ENCODE measurements at places on chromosomes 16 and 17.

DNA sequence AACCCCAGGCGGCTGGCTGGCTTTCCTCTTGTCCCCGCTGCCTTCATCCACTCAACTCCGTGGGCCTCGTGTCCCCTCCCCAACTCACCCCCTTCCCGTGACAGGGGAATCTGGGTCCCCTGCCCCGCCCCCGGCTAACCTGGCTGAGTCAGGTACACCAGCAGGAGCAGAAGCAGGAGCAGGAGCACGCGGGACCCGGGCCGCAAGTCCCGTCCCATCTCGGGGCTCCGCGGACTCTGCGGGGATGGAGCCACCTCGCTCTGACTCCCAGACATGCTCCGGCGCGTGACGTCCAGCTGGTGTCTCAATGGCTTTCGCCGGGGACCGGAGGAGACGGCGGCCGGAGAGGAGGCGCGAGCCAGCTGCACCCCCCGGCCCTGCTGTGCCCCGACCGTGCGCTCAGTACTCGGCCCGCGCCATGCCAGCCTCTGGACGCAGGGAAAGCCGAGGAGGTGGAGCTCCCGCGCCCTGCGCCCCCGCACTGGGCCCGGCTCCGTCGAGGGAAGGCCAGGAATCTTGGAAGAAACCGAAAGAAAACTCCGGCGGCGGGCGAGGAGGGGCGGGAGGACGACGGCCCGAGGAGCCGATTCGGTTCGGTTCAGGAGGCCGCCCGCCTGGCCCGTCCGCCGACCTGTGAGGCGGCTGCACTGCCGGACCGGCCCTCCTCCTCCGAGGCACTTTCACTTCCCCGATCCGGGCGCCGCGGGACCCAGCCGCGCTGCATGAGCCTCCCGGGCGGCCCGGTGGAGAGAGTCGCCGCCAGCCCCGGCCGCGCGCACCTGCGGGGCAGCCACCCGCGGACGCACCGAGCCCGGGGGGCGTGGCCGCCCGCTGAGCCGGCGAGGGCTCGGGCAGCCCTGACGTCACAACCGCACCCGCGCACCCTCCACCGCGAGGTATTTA, at the start of the genes CXCL16 and ZMYND15:
Gene CXCL16, minus strand, starts transcription at position 807 of the 903 bp plus-strand sequence. Its CDS starts 589 bp downstream, at position 218.
Gene ZMYND15, plus strand, starts transcription at position 712 of the 903 bp plus-strand sequence. CDS start 716 bp downstream, outside the sequence.
- DNase-seq, result peak; percentile 61

GRCh38 chr16:67979955-67980678, at the start of gene DPEP3:
DPEP3 (minus strand) TSS chr16:67980499; CDS start chr16:67980380, 119 bp downstream.
- DNase-seq, result no peak

DNA sequence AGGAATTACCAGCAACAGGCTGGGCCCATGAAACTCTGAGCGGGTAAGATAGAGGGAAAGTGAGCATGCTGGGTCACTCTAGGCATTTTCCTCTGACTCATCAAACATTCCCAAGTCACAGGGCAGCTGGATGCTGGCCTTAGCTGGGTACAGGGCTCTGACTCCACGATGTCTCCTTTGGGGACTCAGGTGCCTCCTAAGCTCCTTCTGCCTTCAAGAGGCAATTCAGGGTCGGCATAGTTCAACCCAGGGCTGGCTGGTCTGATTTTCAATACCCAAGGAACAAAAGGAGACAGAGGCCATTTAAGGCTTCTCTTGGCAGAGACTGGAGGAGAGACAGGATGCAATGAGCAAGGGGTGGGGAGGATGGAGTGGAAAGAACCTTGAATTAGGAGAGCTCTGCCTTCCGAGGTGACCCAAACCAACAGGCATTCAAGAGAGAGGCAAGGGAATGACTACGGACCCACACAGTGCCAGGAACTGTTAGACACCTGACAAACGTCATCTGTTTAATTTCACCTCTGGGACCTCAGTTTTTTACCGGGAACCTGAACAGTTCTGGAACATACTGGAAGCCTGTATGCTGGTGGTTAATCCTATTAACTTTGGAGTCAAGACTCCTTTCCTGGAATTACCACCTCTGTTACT, 910 bp downstream of the WBP2 start:
- DNase-seq, result peak; percentile 80

DNA sequence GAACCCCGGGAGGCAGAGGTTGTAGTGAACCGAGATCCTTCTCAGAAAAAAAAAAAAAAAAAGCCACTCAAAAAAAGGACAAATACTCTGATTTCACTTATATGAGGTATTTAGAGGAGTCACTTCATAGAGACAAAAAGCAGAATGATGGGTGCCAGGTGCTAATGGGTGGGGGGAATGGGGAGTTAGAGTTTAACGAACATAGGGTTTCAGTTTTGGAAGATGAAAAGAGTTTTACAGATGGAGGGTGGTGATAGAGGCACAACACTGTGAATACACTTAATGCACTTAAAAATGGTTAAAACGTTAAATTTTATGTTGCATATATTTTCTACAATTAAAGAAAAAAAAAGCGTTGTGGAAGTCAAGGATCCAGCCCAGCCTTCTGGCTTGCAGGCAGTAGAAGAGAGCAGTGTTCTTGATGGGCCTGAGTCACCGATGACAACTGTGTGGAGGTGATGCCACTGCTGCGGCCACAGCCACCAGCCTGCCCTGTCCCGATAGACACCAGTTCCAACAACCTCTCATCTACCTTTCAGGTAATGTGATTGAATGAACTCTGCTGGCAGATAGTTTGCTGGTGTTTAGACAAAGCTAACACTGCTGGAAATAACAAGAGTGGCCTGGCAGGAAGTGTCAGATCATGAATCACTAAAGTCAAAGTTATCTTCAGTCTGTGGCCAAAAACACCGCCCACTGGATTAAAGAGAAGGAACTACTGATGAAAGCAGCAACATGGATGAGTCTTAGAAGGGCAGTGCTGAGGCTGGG, 49.9 kb upstream of the COX10 start:
- DNase-seq, result no peak

GRCh38 chr16:15439102-15439501, 4.7 kb downstream of the BMERB1 start:
- no peak for DNase-seq

GRCh38 chr16:50442221-50442620, 73.4 kb upstream of the BRD7 start:
- DNase-seq, result no peak

DNA sequence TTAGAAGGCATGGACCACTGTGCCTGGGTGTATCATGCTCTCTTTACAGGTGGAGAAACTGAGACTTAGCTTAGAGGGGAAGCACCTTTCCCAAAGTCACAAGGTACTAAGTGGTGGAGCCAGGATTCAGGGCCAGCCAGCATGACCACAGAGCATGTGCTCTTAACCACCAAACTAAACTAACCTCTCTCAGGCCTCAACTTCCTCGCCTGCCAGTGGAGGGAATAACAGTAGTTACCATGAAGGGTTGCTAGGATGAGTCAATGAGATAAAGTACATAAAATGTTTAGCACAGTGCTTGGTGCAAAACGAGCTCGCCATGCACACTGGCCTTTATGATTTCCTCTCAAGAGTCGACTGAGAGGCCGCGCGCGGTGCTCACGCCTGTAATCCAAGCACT, 6.4 kb upstream of the MYO1C start:
- DNase-seq, result no peak

DNA sequence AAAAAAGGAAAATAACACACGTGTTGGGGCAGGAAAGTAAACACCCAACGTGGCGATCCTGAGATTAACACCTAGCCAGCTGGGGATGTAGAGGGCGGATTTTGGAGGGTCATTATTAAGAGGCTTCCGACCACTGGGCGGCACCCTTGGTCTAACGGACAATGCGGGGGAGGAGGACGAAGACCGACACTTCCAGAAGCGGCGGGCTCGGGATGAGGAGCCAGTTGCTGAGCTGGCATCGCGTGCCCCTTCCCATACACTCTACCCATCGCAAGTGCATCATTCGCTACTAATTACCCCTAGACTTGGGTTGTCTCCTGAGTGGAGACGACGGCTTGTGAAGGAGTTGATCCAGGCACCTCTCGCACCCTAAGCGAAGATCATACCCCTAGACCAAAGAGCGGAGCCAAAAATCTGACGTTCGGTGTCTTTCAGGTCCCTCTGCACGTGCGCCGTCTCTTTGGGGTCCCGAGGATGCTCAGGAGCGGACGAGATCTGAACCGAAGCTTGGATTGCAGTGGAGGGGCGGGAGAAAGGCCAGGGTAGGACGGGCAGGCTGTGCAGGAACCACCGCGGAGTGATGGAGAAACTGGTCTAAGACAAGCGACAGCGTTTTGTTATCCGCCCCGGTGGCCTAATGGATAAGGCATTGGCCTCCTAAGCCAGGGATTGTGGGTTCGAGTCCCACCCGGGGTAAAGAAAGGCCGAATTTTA, 17.6 kb downstream of the ZNF213 start:
- DNase-seq, result peak; percentile 80

DNA sequence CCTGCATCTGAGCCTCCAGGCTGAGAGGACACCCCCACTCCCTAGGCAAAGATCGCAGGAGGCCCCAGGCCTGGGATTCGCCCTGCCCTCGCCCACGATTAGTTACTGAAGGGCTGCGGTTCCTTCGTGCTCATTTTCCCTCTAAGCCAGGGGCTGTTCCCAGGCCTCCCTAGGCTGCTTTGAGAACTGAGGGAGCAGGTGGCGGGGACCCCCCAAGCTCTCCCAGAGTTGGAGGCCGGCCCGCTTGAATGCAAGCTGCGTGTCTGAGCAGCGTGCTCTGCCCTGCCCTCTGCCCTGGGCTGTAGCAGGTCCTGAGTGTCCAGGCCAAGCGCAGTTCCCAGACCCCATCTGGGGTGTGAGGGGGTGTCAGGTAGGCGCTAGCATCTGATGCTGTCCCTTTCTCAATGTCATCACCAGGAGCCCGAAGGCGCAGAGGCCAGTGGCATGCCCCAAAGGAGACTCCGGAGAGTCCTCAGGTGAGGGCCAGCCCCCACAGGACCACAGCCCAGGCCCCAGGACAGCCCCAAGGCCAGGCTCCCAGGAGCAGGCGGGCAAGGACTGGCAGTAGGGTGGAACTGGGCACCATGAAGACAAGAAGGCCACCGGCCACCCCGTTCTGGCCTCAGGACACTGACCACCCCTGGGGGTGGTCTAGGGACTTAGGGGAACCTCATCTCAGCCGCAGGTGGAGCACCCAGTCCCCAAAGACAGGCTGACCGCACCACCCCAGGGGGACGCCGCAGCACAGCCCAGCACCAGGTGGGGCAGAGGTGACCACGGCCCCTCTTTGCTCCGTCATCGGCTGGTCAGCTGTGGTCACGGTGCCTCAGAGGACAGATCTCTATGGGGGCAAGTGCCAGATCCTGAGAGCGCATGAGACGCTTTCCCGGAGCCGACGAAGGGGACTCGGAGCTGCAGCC, 14.6 kb downstream of the ENDOV start:
- DNase-seq, result no peak

DNA sequence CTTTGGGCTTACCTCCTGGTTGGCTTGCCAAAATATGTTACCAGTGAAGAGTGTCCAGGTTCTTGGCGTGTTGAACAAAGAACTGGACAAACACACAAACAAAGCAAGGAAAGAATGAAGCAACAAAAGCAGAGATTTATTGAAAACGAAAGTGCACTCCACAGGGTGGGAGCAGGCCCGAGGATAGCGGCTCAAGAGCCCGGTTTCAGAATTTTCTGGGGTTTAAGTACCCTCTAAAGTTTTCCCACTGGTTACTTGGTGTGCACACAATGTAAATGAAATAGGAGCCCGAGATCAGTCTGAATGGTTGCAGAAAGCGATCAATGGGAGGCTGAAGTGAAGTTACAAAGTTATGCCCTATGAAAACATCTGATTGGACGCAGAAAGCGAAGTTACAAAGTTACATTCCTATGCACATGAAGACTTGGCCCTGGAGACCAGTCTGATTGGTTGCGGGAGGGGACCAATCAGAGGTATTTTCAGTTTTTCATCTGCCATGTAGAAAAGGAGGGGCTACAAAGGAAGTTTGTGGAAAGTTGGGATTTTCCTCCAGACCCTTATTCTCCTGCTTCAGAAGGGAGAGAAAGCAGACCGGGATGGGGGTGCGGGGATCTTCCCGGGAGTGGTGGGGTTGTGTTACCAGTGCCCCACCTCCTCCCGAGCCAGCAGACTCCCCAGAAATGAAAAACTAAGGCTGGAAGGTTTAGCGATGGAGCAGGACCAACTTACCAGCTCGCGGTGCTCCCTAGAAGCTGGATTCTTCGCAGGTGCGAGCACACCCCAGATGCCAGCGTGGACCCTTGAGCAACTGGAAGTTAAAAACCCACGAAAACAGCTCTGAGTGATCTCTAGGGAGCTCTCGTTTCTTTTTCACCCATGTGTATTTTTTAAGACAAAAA, at the start of gene SLFN12:
Gene SLFN12, minus strand, starts transcription at position 325 of the 899 bp plus-strand sequence. CDS start 9,472 bp downstream, outside the sequence.
- peak; percentile 35 for DNase-seq

GRCh38 chr17:53316073-53316472, 506.7 kb upstream of the KIF2B start:
- no peak for DNase-seq

DNA sequence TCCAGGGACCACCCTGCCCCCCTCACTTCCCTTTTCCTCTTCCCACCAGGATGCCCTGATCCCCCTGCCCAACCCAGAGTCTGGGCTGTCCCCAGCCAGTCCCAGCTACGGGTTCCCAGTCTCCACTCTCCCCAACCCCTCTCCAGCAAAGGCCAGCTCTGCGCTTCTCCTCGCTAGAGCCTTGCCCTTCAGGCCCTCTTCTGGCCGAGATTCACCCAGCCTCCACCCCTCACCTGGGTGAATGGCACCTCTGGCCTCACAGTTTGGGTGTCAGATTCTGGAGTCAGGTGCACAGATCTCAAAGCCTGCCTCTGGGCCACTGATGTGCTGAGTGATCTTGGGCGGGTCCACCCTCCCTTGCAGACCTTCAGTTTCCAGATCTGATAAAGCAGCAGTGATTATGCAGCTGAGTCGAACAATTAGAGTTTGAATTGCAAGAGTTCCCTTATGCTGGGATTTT, 185.6 kb upstream of the TNRC6C start:
- DNase-seq, result no peak

DNA sequence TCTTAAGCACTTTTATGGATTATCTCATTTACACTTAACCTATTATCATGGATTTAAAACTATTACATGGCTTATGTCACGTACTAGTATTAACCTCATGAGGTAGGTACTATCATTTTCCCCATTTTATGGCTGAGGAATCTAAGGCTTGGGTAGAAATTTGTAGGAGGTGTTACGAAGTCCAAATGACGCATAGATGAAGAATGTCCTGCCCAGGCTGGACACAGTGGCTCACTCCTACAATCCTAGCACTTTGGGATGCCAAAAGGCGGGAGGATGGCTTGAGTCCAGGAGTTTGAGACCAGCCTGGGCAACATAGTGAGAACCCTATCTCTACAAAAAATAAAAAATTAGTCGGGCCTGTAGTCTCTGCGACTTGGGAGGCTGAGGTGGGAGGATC, 4.8 kb upstream of the C1QL1 start:
- DNase-seq, result no peak

GRCh38 chr16:31135535-31136286, at the start of gene PRSS8:
PRSS8 (minus strand) TSS chr16:31135727; CDS start chr16:31135498, 229 bp downstream.
- no peak for DNase-seq

DNA sequence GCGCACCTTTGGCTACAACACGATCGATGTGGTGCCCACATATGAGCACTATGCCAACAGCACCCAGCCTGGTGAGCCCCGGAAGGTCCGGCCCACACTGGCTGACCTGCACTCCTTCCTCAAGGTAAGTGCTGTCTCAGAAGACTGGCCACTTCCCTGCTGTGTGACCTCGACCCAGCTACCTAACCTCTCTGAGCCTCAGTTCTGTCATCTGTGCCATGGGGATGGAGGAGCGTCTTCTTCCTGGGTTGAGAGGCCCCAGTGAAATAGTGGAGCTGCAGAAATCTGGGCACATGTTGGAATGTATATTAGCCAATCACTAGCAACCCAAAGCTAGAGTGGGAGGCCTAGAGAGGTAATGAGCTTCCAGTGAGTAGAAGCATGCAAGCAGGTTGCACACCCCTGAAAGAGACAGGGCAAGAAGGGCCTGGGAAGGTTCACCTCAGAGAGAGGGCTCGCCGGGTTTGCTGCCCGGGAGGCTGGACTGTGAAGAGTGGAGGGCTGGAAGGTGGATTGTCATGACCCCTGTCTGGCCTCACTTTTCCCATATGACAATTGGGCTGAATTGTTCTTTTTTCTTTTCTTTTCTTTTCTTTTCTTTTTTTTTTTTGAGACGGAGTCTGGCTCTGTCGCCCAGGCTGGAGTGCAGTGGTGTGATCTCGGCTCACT, 521 bp downstream of the SLC12A3 start:
- DNase-seq, result no peak

Measured in hematopoietic multipotent progenitor cell treated with erythropoietin and hydrocortisone succinate and interleukin-3 and kit ligand, for 17 days (in vitro differentiated cells).